ENCODE measurements at places on chromosomes 5 and 9.
A peak's percentile ranks its signal among the peaks of the same experiment; 100 is the strongest.

GRCh38 chr5:111997711-111998110 lies 240.7 kb upstream of the NREP start:
- peak; percentile 99 for DNase-seq

DNA sequence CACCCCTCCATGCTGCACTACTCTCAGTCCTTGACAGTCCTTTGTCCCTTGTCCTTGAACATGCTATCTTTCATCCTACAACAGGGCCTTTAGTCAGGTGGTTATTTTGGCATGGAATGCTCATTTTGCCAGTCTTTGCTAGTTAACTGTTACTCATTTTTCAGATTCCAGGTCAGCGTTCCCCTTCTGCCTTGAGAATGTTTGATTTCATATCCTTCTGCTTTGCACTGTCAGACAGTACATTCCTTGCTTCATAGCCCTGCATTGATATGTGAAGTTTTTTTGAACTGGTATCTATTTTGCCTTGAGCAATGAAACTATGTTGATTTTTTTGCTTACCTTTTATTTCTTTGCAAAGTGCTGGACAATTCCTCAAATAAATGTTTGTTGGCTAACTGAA lies 638.2 kb upstream of the SEMA6A start:
- no peak for DNase-seq

DNA sequence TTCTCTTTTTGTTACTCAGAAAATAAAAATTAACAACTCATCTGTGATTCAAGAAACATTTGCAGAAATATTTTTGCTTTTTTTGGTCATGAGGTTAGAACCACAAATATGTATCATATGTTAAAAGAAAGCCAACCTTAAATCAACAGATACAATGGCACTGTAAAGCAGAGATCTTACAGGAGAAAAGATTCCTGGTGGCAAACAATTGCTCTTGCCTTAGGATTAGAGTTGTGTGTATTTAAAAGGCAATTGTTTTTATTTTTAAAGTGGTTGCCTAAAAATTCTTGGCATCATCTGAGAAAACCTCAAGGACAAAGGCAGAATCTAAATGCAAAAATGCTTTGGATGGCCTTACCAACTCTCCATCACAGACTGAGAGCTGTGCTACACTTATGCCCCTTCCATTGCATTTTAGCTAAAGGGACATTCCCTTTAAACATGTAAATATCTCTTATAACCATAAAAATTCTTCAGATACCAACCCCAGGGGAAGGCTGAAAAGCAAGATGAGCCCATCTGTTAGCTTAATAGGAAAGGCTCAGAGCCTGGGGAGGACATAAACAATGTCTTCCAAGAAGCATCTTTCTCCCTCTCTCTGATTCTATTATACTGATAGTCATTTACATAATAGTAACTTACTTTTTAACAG lies 100.4 kb downstream of the FAM114A2 start:
- DNase-seq, result no peak

- DNase-seq, result no peak
These were observed 32.6 kb downstream of the SLC35D2 start for GRCh38 chr9:96350866-96351265.

DNA sequence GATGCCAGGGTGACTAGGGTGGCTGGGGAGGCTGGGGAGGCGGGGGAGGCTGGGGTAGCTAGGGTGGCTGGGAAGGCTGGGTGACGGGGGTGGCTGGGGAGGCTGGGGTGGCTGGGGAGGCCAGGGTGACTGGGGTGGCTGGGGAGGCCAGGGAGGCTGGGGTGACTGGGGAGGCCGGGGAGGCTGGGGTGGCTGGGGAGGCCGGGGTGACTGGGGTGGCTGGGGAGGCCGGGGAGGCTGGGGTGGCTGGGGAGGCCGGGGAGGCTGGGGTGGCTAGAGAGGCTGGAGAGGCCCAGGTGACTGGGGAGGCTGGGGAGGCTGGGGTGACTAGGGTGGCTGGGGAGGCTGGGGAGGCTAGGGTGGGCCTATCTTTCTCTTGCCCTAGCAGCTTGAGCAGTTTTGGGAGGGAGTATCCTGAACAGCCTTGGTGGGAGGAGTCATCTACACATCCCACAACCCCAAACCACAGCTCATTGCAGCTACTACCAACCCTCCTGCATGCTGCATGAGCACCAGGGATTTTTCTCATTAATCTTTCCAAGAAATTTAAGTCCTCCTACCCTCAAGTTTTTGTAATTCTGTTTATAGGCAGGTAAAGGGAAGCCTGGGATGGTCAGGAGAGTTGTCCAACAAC lies 203.2 kb upstream of the IRX1 start:
- no peak for DNase-seq

DNA sequence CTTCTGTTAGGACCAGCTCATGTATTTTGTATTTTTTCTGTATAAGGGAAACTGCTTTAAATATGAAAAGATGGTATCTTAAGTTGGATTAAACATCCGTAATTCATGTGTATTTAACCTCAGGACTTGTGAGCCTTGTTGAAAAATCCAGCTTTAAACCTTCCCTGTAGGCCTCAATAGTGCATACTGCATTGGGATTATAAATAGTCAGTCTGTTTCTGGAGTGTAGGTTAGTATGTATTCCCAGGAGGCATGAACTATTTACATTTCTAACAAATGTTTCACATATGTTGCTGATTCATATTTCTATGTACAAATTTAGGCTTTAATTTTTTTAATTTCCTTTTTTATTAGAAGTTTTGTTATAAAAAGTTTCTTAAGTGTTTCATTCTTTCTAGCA lies 137.9 kb upstream of the GRHPR start:
- DNase-seq, result no peak

DNA sequence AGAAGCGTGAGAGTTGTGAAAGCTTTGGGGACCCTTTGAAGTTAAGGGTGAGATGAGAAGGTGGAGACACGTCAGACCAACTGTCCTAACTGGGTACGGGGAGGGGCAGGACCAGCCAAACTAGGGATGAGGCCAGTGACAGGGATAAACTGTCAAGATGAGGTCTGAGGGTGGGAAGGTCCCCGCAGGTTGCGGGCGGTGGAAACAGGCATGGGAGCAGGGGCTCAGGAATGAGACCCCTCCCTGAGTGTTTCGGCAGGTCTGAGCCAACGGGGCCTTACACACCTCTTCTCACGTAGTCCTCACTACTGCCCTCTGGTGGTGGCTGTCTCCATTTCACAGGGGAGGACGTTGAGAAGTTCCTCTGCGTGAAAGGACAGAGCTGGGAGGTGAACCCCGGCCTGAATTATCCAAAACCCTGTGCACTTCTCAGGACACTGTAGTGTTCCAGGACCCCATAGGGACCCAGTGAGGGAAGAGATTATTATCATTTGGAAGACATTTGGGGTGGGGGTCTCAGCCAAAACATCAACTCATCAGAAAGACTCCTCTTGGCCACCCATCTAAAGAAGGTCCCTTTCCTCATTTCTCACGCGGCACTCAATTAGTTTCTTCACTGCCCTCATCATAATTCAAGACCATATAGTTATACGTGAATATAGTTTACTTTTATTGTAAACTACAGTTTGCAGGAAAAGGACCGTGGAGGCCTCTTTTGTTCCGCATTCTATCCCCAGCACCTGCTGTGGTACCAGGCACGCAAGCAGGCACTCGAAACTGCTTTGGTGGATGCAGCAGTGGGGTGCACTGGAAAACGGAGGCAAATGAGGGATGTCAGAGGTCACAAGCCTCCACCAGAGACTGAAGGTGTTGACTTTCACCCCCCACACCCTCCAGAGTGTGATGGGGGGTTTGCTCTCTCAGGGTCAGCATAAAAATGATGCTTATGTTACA lies 21.7 kb upstream of the NANS start:
- DNase-seq, result no peak

GRCh38 chr9:14748373-14748772 lies 25.8 kb upstream of the CER1 start:
- no peak for DNase-seq

- no peak for DNase-seq
These were observed 673.9 kb upstream of the KLF4 start for GRCh38 chr9:108163321-108164005.

- DNase-seq, result no peak
These were observed 187.7 kb upstream of the RGMB start for GRCh38 chr5:98585661-98586310.

GRCh38 chr5:175674731-175675346 lies 17.0 kb downstream of the HRH2 start:
- no peak for DNase-seq

DNA sequence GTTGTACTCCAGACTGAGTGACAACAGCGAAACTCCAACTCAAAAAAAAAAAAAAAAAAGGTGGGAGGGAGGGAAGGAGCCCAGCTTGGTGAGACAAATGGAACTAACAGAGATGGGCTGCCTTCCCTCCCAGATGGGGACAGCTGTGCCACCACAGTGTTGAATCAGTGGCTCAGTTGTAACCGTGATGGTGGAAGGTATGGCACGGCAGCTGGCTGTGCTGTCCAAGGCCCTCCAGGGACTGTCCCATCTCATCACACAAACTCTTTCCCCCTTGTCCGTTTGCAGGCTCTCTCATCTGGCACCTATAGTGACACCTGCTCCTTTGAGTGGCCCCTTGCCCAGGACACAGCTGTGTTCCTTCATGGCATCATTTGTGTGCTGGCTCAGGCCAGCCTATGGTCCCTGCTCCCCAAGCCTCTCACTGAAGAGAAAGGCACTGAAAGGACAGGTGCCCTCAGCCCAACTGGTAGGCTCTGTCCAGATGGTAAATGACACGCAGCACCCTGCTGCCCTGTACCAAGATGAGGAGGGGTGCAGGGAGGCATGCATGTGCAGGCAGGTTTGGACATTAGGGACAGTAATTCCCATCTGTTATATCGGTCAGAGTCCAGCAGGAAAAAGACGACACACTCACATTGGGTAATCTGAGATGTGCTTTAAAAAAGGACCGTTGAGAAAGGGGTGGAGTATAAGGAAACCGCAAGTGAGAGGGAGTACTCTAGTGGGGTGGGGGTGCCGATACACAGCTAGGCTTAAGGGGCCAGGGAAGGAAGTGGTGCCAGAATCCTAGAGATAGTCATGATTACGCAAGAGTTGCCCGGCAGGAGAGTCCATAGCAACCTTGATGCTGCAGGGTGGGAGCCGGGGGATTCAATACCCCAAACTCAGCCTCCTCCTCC lies 4.3 kb downstream of the SMIM33 start:
- DNase-seq, result peak; percentile 85

GRCh38 chr9:23375511-23375910 lies 450.5 kb downstream of the ELAVL2 start:
- DNase-seq, result no peak

- DNase-seq, result no peak
These were observed 75.2 kb downstream of the TMC1 start for GRCh38 chr9:72596451-72597180.

GRCh38 chr5:170070556-170071412 lies 34.9 kb upstream of the FOXI1 start:
- peak; percentile 4 for DNase-seq

DNA sequence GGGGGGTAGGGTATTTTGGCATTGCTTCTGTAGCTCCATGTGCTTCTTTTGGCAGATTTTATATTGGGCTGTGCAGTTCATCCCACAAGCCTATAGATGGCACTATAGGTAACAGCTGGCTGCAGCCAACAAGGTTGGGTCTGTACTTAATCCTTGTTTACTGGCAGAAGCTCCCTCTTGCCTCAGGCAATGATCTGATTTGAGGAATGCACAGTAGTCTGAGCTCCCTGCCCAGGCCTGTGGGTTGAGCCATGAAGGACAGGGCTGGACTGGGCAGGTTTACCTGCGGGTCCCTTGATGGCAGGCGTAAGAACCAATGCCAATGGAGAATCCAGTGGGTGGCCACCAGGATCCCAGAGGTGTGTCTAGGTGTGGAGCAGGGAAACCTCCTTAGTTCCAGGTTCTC lies 11.7 kb upstream of the OR1J2 start:
- no peak for DNase-seq

GRCh38 chr5:32734827-32735378 lies 23.8 kb downstream of the NPR3 start:
- DNase-seq, result no peak

DNA sequence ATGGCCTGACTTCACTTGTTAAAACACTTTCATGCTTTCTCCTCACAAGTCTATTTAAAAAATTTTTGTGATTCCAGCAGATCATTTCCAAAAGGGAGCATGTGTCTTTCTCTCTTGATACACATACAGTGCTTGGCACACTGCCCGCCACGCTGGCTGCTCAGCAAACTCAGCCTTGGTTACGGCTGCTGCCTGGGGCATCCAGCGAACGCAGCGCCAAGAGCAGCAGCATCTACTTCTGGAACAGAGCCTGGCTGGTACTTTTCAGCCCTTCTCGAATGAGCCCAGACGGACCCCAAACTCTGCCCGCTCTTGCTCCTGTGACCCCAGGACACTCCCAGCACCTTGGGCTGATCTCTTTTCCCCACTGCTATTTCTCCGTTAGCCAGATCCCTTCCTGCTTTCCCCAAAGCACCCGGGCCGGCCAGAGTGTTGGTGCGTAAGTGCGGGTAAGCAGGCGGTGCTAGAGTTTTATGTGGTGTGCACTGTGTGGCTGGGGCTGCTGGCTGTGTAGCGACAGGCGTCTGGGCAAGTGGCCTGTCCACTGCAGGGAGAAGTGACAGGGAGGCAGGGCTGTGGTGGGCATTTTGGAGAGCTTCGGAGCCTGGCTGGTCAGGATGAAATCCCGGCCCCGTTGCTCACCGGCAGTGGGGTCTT lies 73.2 kb downstream of the SH3PXD2B start:
- peak; percentile 30 for DNase-seq

DNA sequence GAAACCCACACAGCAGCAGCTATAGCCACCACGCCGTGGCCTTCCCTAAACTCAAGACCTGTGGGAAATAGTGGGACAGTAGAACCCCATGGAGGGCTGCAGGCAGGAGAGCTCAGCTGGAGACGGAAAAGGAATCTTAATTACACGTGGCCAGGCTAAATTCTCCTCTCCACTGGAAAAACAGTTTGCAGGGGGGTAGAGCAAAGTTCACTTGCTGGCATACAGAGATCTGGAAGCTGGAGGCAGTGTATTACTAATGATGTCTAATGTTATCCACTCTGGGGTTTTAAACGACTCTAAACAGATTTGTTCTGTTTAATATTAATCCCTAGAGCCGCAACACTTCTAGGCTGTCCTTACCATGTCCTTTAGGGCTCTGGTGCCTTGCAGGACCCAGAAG lies 257.1 kb downstream of the SAXO1 start:
- DNase-seq, result no peak

DNA sequence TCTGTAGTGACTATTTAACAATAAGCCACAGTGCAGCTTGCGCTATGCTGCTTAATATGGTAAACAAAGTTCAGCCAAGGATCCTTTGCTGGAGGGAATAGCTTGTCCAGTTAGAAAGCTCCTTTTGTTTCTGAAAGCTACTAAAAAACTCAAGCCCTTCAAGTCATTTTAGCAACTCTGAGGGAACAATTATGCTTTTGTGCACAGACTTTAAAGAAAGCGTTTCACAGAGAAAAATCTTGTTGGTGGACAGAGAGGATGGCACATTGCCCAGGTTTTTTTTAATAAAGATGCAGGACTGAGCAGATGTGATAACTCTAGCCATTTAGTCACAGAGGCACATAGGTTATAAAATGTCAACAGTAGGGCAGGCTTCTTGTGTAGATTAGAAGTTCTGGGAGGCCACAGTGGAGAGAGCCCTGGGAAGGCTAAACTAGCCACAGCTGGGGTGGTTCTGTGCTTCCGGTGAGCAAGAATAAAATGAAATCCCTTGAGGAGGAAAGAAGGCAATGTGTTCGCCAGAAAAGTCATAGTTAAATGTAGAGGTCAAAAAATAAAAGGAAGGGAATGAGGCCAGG lies 63.4 kb downstream of the ALDH7A1 start:
- no peak for DNase-seq

- DNase-seq, result no peak
These were observed 14.6 kb upstream of the PBX3 start for GRCh38 chr9:125732562-125732961.

- DNase-seq, result no peak
These were observed 49.1 kb upstream of the SUB1 start for GRCh38 chr5:32536246-32536645.

- no peak for DNase-seq
These were observed 14.0 kb downstream of the DNLZ start for GRCh38 chr9:136349546-136349945.

Measured in skeletal muscle cell (primary cell).